ENCODE measurements at places on chromosomes 1 and 21.

GRCh38 chr1:64090436-64090835 is 113.0 kb upstream of the UBE2U start:
- no peak for DNase-seq

GRCh38 chr1:30753660-30754123 is 3.9 kb downstream of the LAPTM5 start:
- peak; percentile 46 for DNase-seq

DNA sequence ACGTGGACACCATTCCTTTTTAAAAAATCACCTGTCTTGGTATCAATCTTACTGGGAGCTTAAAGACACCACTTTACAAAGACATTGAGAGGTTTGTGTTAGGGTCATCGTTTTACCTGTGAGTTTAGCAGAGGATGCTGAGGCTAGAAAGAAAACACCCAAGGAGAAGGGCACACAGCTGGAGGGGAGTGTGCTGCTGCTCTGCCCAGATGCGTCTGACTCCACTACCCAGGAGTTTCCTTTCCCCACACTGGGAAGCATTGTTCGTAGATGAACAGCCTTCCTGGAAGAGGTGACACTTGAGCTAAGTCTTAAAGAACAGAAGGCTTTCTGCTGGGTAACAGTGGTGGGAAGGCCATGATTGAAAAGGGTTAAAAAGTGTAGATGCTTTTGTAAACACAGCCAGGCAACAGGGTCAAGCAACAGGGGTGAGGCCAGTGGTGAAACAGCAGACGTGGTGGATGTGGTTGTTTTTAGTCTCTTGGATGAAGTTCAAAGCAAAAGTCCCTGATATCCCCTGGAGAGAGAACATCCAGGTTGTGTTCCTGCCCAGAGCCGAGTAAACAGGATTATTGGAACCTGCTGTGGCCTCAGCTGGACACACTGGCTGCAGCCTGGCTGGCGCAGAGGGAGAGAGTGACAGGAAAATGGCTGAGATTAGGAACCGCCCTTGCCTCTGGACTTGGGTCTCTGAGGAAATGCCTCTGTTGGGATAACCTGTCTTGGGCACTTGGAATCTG is 198.6 kb upstream of the JUN start:
- DNase-seq: no peak

GRCh38 chr1:233668146-233668724 is 54.3 kb downstream of the KCNK1 start:
- no peak for DNase-seq

DNA sequence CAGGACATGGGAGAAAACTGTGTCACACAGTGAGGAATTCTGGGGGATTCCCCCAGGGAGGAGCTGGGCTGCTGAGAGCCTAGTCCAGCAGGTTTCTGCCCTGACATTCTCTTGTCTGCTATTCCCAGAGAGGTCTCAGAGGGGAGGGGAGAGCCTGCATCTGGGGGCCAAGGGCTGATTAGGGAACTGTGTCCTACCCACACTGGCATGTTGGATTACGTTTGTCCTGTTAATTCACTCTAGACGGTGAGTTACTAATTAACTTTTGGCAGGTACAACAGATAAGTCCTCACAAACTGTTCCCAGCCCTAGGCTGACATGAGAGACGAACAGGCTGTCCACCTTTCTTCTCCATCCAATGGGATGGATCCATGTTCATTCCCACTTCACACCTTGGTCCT is 2.6 kb upstream of the SH3BGRL3 start:
- DNase-seq: no peak

DNA sequence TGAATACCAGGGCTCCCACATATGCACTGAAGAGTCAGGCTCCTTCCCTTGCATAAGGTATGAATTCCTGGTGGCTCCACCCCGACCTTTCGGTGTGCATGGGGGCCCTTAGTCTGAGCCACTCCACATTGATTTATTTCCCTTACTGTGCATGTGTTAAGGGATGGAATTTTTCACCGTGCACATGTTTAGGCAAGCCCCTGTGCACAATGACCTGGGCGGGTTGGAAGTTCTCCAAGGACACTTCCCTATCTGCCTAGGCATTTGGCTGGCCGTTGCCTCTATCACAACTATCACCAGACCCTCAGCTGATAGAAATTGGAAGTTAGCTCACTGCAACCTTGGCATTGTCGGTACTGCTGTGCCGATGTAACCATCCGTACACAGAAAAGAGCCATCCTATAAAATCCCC is 9.7 kb downstream of the S100A6 start:
- no peak for DNase-seq

GRCh38 chr1:100009458-100009857 is 39.7 kb downstream of the SLC35A3 start:
- DNase-seq: no peak

- DNase-seq: peak; percentile 30
Observed at GRCh38 chr1:21325231-21325718, 35.0 kb upstream of the ECE1 start.

- DNase-seq: no peak
Observed at GRCh38 chr1:2132222-2133038, 62.1 kb downstream of the FAAP20 start.

GRCh38 chr1:222165629-222166028 is 382.3 kb downstream of the HHIPL2 start:
- DNase-seq: no peak

DNA sequence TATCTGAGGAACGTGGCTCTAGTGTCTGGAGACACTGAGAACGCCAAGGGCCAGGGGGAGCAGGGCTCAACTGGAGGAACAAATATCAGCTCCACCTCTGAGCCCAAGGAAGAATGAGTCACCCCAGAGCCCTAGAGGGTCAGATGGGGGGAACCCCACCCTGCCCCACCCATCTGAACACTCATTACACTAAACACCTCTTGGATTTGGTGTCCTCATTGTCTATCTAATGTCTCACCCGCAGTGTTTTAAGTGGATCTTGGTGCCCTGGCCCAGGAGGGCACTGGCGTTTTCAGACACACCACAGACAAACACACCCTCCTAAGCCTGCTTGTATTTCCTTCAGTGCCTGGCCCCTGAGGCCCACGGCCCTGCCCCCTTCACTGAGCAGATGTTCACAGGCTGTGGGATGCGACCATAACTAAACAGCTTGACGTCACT is 2.2 kb upstream of the FALEC start:
- DNase-seq: no peak

DNA sequence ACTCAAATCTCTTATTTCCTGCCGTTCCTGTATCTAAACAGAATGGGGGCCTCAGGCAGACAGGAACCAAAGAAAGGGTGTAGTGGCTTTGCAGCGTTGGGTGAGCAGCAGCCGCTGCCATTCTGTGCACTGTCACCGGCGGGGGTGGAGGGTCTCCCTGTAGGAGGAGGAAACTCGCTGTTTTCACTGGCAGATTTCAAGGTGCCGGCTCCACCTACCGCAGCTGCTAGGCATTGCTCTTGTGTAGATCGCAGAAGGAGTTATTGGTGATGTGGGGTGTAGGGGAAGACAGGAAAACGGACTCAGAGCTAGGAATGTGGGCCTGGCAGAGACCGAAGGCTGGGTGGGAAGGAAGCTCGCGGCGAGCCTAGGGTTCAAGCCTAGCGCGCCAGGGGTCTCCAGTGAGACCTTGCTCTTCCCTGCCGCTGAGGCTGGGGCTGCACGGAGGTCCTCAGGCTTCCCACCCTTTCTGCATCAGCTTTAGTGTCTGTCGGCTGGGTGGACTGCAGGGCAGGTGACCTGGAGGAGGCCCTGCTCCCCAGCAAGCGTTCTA is 20.8 kb downstream of the ATP5PO start:
- peak; percentile 35 for DNase-seq

GRCh38 chr1:184052194-184052559 is 647 bp downstream of the TSEN15 start:
- no peak for DNase-seq

DNA sequence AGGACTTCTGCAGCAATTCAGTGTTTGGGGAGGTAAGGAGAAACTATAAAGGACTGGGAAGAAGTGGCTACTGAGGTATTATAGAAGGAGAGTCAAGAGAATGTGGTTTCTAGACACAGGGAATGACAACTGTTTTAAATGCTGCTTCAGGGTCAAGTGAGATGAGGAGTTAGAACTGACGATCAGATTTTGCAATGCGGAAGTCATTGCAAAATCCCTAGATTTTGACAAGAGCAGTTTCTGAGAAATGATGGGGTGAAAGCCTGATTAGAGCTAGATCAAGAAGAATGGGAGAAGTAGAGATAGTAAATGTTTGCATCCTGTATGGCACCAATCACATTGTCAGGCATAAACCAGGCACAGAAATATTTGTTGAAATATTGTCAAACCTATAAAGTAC is 4.7 kb upstream of the TSNAX start:
- no peak for DNase-seq

DNA sequence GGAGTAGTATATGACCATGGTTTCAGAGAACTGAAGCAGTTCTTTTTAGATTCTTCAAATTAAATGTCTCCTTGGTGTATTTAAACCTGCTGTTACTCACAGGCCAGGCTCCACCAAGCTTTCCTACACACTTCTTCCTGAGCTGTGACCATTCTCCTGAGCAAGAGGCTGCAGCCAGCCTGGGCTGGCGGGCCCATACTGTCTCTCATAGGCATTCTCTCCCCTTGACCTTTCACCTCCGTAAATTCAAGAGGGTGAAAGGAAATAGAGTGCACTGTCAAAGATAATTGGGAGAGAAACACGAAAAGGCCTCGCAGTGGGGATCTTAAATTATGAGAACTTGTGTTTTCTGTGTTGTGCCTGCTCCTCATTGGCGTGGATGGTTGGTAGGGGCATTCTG is 2.3 kb downstream of the ARF1 start:
- DNase-seq: no peak

DNA sequence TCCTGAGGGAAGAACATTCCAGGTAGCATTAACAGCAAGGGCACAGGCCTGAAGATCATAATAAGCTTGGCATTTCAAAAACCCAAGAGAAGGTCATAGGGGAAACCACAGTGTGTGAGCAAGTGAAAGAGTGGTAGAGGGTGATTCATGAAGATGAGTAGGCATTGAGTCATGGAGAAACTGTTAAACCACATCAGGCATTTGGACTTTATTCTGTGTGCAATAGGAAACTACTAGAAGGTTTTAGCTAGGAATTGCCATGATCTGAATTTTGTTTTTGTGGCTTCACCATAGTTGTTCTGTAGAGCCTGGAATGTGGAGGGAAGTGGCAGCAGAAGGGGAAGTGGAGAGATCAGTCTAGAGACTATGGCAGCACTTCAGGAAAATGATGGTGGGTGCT is 359.0 kb upstream of the PTBP2 start:
- no peak for DNase-seq

DNA sequence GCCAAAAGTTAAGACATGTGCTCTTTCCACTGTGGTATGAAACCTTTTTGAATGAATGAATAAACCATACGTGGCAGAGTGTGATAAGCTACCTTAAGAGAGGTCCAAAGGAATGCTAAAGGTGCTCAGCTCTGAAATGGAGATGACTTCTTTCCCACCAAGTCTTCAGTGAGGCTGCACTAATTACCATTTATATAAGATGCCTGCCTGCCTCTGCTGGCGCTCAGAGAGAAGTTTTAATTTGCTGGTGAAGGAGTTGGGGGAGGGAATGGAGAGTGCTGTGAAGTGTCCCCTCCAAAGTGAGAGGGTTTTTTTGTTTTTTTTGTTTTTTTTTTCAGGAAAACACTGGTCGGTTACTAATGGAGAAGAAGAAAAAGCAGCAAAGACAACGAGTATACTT is 559.0 kb downstream of the OMA1 start:
- DNase-seq: no peak

DNA sequence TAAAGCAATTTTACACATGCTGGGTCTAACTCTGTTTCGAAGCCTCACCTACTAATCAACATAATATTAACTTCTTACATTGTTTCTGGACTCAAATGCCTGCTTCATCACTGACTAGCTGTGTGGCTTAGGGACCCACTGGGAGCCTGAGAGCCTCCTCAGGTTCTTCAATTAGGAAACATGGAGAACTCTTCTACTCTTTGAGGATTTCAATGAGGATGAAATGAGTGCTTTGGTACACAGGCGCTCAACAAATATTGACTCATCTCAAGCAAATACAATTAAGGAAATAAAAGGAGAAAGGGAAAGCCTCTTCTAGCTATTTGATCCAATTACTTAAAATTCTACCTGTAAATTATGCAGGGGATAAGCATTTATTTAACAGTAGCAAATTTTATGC is 84.4 kb upstream of the JAK1 start:
- DNase-seq: no peak

DNA sequence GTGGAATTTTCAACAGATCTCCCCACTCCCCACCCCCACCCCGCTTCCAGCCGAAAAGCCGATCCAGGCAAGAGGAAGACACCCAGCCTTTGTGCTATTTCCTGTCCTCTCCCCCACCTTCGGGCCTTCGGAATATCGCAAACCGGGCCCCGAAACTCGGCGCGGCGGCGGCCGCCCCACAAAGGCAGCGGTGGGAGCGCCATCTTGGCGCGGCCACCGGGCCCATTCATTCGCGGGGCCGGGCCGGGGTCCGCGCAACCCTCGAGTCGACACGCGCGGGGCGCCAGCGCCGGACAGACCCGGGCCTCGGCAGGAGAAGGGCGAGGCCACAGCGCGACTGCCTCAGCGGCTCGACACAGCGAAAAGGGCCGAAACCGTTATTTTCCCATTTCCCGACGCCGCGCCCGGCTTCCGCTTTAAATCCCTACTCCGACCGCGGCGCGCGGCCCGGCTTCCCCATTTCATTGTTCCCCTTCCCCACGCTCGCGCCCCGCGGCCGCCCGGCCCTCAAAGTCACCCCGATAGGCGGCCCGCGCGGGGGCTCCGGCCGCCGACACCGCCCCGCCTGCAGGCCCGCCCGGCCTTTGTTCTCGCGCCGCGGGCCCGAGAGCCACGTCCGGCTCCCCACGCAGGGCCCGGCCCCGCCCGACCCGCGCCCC is 911 bp downstream of the GNB1 start:
- DNase-seq: no peak

DNA sequence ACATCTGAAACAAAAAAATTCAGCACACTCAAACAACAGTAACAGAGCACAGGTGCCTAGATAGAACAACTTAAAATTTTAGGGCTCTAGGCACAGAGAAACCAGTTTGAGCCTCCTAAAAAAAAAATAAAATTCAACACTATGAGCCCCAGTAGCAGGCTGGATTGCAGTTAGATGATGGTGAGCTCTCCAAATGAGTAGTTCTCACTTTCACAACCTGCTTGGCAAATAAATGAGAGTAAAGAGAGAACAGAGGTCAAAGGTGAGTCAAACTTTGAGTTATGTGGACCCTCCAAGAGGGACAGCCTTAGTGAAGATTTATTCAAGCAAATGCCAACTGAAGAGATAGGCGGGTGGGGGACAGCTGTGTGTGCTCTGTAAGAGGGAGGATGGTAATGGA is 3.6 kb downstream of the BEND5 start:
- DNase-seq: no peak

GRCh38 chr1:116167625-116168276 is 56.6 kb downstream of the MAB21L3 start:
- no peak for DNase-seq

GRCh38 chr1:223288826-223289225 is 75.2 kb downstream of the SUSD4 start:
- DNase-seq: no peak

DNA sequence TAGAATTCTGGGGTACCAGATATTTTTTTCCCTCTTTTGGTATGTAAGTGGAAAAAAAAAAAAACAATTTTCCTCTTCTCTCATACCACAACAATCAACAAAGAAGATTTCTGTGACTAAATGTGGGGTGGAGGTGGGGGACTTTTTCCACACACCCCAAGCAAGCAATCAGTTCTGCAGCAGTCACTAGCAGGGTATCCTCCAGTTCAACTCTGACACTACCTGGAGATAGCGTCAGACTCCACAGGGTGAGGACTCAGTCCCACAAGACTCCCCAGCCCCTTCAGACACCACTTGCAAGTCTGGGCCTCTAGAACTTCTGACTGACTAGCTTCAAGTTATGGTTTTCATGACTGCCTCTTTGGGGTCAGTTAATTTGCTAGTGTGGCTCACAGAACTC is 6.2 kb downstream of the DHX9 start:
- DNase-seq: no peak

GRCh38 chr21:31713973-31714740 is 17.8 kb downstream of the SCAF4 start:
- no peak for DNase-seq

Data from CD4-positive, alpha-beta T cell treated with Interleukin-4 for 4 hours (primary cell).